ENCODE measurements at places on chromosomes 6 and 20.
A peak's percentile ranks its signal among the peaks of the same experiment; 100 is the strongest.

- no peak for DNase-seq
Measured at GRCh38 chr20:59013959-59014608, 5.1 kb upstream of the TUBB1 start.

GRCh38 chr6:153435787-153436186, 304.7 kb upstream of the RGS17 start:
- no peak for DNase-seq

GRCh38 chr6:140744659-140745320, 1370.3 kb upstream of the CITED2 start:
- DNase-seq, result peak; percentile 23

DNA sequence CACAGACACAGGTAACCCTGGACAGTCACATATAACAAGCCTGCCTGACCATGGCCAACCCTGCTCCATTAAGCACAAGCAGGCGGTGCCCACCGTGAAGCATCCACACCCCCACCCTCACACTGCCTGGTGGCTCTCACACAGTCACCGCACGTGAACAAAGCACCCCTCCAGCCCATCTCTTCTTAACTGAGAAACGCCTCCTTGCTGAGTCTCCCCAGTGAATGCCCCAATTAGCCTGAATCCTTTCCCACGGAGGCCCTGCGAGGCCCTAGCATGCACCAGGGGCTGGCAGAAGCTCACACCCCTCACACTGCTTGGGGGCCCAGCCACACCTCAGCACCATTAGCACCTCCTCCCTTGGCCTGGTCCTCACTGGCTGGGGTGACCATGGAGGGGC, 72.3 kb downstream of the GRM4 start:
- DNase-seq, result no peak

GRCh38 chr6:169141671-169142537, 111.7 kb downstream of the THBS2 start:
- DNase-seq, result no peak
